Caco-2 (cell line): ENCODE measurements at places on chromosomes 1 and 21. TPM values are rescaled to one million over a fixed set of nuclear protein-coding genes. Genes with fewer than 3 reads are reported as not detected.

The LORICRIN gene
- total RNA-seq, result not detected in 2 replicates

The SUSD4 gene
- 31.4 and 36.7 TPM in 2 replicates for total RNA-seq

The S100A8 gene
- total RNA-seq, result not detected in 2 replicates

GRCh38 chr1:33317354-33317753 is 3.5 kb downstream of the A3GALT2 start:
- H3K27me3 ChIP-seq, result no peaks in the 10 kb centered on the region
- no peak for DNase-seq
- H3K4me3 ChIP-seq, result no peak overlapping the region
- no peaks in the 10 kb centered on the region for H3K36me3 ChIP-seq
- no peak overlapping the region for H3K27ac ChIP-seq

- H3K4me1 ChIP-seq, result no peaks in the 10 kb centered on the region
- no peaks in the 10 kb centered on the region for H3K36me3 ChIP-seq
- peak overlapping the region; percentile 1 for H3K27ac ChIP-seq
- DNase-seq, result no peak
- H3K27me3 ChIP-seq, result no peaks in the 10 kb centered on the region
These were observed 7.9 kb downstream of the RNU5D-1 start for GRCh38 chr1:44723064-44723463.

GRCh38 chr1:58548371-58548770 is 1.8 kb upstream of the OMA1 start:
- H3K27ac ChIP-seq, result no peak overlapping the region
- H3K4me1 ChIP-seq, result no peaks in the 10 kb centered on the region
- no peak for DNase-seq
- H3K4me3 ChIP-seq, result no peak overlapping the region
- H3K36me3 ChIP-seq, result no peaks in the 10 kb centered on the region
- H3K27me3 ChIP-seq, result no peaks in the 10 kb centered on the region

DNA sequence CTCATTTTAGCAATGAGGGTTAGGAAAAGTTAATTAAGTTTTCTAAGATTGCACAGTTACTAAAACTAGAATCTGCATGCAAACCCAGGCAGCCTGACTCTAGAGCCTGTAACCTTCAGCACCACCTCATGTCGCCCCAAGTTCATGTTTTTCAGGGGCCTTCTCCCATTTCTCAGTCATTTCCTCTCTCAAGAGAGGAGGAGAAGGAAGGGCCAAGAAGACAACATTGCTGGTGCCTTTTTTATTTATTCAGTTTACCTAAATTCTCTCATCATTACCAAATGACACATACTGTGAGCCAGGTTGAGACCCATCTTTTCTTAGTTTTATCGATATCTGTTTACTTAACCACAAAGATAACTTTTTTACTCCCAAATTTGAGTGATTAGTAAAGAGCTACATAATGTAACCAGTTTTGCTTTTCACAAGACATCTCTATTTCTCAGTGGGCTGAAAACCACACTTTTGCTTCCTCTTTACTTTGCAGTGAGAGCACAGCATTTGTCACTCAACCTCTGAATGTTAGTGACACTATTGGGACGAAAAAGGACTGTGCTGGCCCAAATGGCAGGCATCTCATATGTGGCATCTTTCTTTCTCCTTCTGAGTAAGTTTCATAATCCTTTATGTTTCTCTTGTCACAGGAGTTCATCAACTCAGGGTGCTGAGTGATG is at the start of gene CD101:
TSS of gene CD101 (plus strand) at position 507 of the 674 bp plus-strand sequence. CDS start at position 565, 58 bp downstream.
- H3K4me3 ChIP-seq, result no peak within 1 kb of the TSS
- H3K27me3 ChIP-seq, result no peaks in the 10 kb centered on the region
- no peaks in the 10 kb centered on the region for H3K36me3 ChIP-seq

GRCh38 chr1:226420897-226421296 is 13.0 kb upstream of the PARP1 start:
- no peak overlapping the region for H3K4me3 ChIP-seq
- no peak overlapping the region for H3K27ac ChIP-seq
- H3K36me3 ChIP-seq, result no peaks in the 10 kb centered on the region
- H3K27me3 ChIP-seq, result no peaks in the 10 kb centered on the region
- DNase-seq, result no peak

DNA sequence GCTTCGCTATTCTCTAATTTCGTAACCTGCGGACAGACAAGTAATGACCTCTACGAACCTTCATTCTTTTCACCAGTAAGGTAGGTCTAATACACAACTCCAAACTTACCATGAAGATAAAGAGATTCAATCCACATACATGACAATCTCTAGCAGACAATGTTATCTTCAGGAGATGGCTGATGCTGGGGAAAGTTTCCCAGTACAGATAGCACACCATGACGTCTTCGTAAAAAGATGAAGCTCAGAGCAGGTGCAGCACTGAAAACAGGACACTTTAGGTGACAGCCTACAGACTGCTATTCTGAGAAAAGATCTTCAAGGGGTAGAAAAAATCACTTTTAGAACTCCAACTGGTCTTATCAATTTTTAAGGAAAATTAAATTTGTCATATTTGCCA is 41.3 kb downstream of the ZNF281 start:
- DNase-seq, result no peak
- H3K27ac ChIP-seq, result peak overlapping the region; percentile 34
- peaks cover 53% of the 10 kb centered on the region for H3K4me1 ChIP-seq
- H3K27me3 ChIP-seq, result no peaks in the 10 kb centered on the region

GRCh38 chr1:17633654-17634053 is 94.2 kb downstream of the ARHGEF10L start:
- no peak for DNase-seq
- no peak overlapping the region for H3K27ac ChIP-seq
- H3K27me3 ChIP-seq, result no peaks in the 10 kb centered on the region
- no peaks in the 10 kb centered on the region; the same call in 1 of the 2 replicates for H3K36me3 ChIP-seq
- H3K4me1 ChIP-seq, result 0 out of 2 replicates have a peak, but pooled peaks cover 4% of the 10 kb centered on the region

- H3K36me3 ChIP-seq, result no peaks in the 10 kb centered on the region
- H3K27me3 ChIP-seq, result no peaks in the 10 kb centered on the region
- no peak overlapping the region for H3K27ac ChIP-seq
- no peak overlapping the region for H3K4me3 ChIP-seq
- no peaks in the 10 kb centered on the region for H3K4me1 ChIP-seq
- no peak for DNase-seq
These were observed 324.4 kb downstream of the ADGRL2 start for GRCh38 chr1:82125119-82125518.

DNA sequence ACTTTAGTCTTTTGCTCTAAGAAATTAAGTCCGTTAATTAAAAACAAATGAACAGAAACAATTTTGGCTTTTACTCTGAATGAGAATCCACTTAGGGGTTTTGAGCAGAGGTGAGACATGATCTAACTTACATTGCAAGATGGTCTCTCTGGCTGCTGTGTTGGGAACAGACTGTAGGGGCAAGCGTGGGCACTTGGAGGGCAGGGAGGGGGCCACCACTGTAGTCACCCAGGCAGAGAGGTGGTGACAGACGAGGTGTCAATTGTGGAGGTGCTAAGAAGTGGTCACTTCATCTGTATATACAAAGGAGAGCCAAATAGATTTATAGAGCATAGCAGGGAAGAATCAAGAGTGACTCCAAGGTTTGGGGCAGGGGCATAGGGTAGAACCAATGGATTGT is 71.1 kb upstream of the IRF2BP2 start:
- no peak overlapping the region for H3K27ac ChIP-seq
- no peaks in the 10 kb centered on the region for H3K36me3 ChIP-seq
- H3K4me3 ChIP-seq, result no peak overlapping the region
- H3K4me1 ChIP-seq, result peaks cover 6% of the 10 kb centered on the region
- no peaks in the 10 kb centered on the region for H3K27me3 ChIP-seq
- no peak for DNase-seq

GRCh38 chr21:32739946-32740345 is 12.1 kb upstream of the SYNJ1 start:
- peaks cover 20% of the 10 kb centered on the region for H3K4me1 ChIP-seq
- no peak overlapping the region for H3K27ac ChIP-seq
- H3K27me3 ChIP-seq, result no peaks in the 10 kb centered on the region
- H3K4me3 ChIP-seq, result no peak overlapping the region

The RNU1-4 gene
- total RNA-seq, result 1,622 and 1,638 TPM in 2 replicates

DNA sequence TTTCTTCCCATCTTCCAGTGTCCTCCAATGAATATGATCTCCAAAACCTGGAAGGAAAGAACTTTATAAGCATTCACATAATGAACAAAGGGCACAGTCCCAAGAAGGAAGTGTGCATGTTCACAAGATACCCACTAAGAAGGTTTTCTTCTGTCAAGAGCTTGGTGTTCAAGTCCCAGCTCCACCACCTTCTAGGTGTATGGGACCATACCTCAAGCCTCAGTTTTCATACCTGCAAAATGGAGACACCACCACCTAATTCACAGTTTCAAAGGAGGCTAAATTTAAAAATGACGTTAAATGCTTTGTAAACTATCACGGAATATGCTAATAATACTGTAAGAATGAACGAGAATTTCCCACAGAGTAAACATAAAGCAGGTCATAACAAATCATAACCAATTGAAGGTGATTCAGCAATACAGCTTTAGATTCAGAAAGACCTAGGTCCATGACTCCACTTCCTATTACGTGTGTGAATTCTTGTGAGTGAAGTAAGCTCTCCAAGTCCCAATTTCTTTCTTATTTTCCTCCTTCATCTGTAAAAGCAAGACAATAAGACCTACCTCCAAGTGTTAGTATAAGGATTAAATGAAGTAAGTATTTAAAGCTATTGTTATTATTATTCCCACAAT is 8.1 kb upstream of the KTI12 start:
- H3K27me3 ChIP-seq, result no peaks in the 10 kb centered on the region
- no peaks in the 10 kb centered on the region for H3K4me1 ChIP-seq
- no peaks in the 10 kb centered on the region; the same call in 1 of the 2 replicates for H3K36me3 ChIP-seq
- H3K4me3 ChIP-seq, result no peak overlapping the region
- no peak overlapping the region for H3K27ac ChIP-seq

- no peak overlapping the region for H3K27ac ChIP-seq
- H3K36me3 ChIP-seq, result no peaks in the 10 kb centered on the region
- no peaks in the 10 kb centered on the region for H3K27me3 ChIP-seq
These were observed 41.5 kb upstream of the ATP1A1 start for GRCh38 chr1:116331523-116331922.

The CSTB gene
- total RNA-seq, result 49.9 and 50.0 TPM in 2 replicates

DNA sequence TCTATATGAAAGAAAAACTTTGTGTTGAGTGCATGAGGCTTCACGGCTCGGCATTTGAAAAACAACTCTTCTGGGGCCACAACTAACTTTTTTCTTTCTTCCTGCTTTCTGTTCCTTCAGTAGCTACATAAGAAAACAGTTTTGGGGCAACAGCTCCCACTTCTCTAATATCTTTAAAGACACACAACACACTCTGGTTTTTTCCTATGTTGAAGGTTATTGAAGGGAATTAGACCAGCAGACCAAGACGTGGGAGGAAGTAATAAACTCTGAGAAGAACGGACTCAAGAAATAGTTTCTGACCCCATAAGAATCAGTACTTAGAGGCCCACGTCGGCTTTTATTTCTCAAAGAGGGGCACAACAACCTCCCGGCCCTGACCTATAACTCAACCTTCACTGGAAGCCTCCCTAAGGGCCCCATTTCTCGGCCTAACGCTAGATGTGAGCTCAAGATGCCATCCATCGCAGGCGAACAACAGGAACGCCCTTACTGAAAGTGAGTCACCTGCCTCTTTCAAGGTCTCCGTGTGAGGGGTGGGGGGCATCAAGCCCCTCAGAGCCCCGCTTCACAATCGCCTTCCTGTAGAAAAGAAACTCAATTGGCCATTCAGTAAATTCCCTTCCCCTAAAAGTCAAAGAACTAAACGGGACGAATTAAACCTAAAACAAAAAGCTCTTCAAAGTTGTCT is 844 bp downstream of the ZMYM6 start:
- H3K4me1 ChIP-seq, result no peaks in the 10 kb centered on the region
- H3K36me3 ChIP-seq, result no peaks in the 10 kb centered on the region
- no peaks in the 10 kb centered on the region for H3K27me3 ChIP-seq
- peak overlapping the region; percentile 41 for H3K4me3 ChIP-seq
- no peak for DNase-seq

- H3K36me3 ChIP-seq, result no peaks in the 10 kb centered on the region
- no peaks in the 10 kb centered on the region for H3K27me3 ChIP-seq
- no peak overlapping the region for H3K4me3 ChIP-seq
- H3K4me1 ChIP-seq, result no peaks in the 10 kb centered on the region
These were observed 334.1 kb upstream of the B3GALT2 start for GRCh38 chr1:193520472-193520871.

DNA sequence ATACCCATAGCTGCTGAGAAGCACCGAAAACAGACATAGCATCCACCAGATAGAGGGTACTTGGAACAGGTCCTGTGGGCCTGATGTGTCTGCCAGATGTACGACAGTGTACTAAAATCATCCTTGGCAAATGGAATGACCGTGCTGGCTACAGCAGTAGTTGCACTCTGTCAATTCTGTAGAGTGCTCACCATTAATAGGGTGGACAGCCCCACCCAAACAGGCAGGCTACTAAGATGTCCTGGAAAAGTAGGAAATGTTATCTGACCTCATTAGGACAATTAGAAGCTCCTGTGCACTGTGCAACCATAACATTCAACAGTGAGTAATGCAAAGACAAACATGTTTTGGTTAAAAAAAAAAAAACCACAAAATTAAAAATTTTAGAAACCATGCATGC is 106.2 kb downstream of the PTPN14 start:
- H3K36me3 ChIP-seq, result no peaks in the 10 kb centered on the region; the same call in 1 of the 2 replicates
- DNase-seq, result no peak
- H3K27me3 ChIP-seq, result no peaks in the 10 kb centered on the region
- peaks cover 75% of the 10 kb centered on the region for H3K4me1 ChIP-seq

The ANKRD13C gene
- 13.1 and 14.4 TPM in 2 replicates for total RNA-seq

DNA sequence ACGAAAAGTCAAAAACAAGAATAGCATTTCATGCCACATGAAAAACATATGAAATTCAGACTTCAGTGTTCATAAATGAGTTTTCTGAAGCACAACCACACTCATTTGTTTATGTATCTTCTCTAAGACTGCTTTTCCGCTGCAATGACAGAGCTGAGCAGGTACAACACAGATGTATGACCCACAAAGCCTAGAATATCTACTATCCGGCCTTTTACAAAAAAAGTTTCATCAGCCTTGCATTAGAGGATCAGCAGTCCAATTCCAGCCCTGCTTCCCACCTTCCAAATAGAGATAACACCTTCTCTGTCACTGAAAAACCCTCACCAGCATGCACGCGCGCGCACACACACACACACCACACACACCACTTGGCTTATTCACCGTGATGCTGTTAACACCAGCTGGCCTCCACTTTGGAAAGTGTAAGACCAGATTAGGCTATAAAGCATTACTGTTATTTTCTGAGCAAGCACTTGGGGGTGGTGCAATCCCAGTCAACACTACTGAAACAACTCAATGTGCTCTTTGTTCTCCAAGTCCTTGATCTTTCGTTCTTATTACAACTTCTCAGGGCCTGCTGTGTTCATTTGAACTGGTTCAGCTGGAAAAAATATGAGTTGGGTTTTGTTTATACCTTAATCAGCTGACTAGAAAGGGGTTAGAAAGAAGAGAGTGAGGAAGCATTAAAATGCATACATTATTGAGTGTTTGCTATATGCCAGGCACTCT is 90.0 kb downstream of the GLUL start:
- DNase-seq, result peak; percentile 61
- no peaks in the 10 kb centered on the region for H3K27me3 ChIP-seq
- peak overlapping the region; percentile 29 for H3K27ac ChIP-seq
- H3K36me3 ChIP-seq, result no peaks in the 10 kb centered on the region

- no peak overlapping the region for H3K27ac ChIP-seq
- no peak overlapping the region for H3K4me3 ChIP-seq
- no peaks in the 10 kb centered on the region for H3K4me1 ChIP-seq
- no peaks in the 10 kb centered on the region for H3K27me3 ChIP-seq
- H3K36me3 ChIP-seq, result no peaks in the 10 kb centered on the region
- DNase-seq, result no peak
These were observed 3.9 kb upstream of the SFN start for GRCh38 chr1:26858891-26859640.

- DNase-seq, result no peak
- H3K4me3 ChIP-seq, result no peak overlapping the region
- H3K27me3 ChIP-seq, result no peaks in the 10 kb centered on the region
- H3K4me1 ChIP-seq, result no peaks in the 10 kb centered on the region
- H3K27ac ChIP-seq, result no peak overlapping the region
- no peaks in the 10 kb centered on the region for H3K36me3 ChIP-seq
These were observed 313.0 kb downstream of the RWDD3 start for GRCh38 chr1:95547005-95547404.

- H3K4me1 ChIP-seq, result peaks cover 6% of the 10 kb centered on the region
- H3K36me3 ChIP-seq, result no peaks in the 10 kb centered on the region
- H3K27ac ChIP-seq, result no peak overlapping the region
- H3K27me3 ChIP-seq, result no peaks in the 10 kb centered on the region
These were observed 27.7 kb downstream of the DNTTIP2 start for GRCh38 chr1:93851327-93851712.
